ENCODE measurements at places on chromosomes 4 and X. TPM values are rescaled to one million over a fixed set of nuclear protein-coding genes. Genes with fewer than 3 reads are reported as not detected.

CENPVL1 gene
- not detected for total RNA-seq

SAP30 gene
- 30.5 TPM for total RNA-seq

CNKSR2 gene
- 5.3 TPM for total RNA-seq

CLCN4 gene
- 6.0 TPM for total RNA-seq

CLDN34 gene
- not detected for total RNA-seq

ETDB gene
- not detected for total RNA-seq

APEX2 gene
- total RNA-seq, result 2.7 TPM

SRPK3 gene
- under 0.01 TPM for total RNA-seq

APBB2 gene
- 70.1 TPM for total RNA-seq

STAP1 gene
- not detected for total RNA-seq

TKTL2 gene
- total RNA-seq, result not detected

KCND1 gene
- 0.59 TPM for total RNA-seq

CSAG3 gene
- not detected for total RNA-seq

CLNK gene
- total RNA-seq, result not detected

BGN gene
- total RNA-seq, result 10.5 TPM

MYL5 gene
- total RNA-seq, result 26.9 TPM

HUWE1 gene
- 64.5 TPM for total RNA-seq

PDE6B gene
- total RNA-seq, result not detected

CSAG2 gene
- total RNA-seq, result not detected

PFKFB1 gene
- not detected for total RNA-seq

AMER1 gene
- total RNA-seq, result 1.1 TPM

FAM9C gene
- total RNA-seq, result not detected

KIF4A gene
- total RNA-seq, result 5.2 TPM

IL15 gene
- total RNA-seq, result 6.9 TPM

RPL39 gene
- 2,273 TPM for total RNA-seq

STK32B gene
- 0.30 TPM for total RNA-seq

TNMD gene
- not detected for total RNA-seq

FRMD7 gene
- total RNA-seq, result under 0.01 TPM

PABPC1L2B gene
- not detected for total RNA-seq

MAOB gene
- 0.12 TPM for total RNA-seq

NRK gene
- 0.15 TPM for total RNA-seq

SPIN4 gene
- 1.1 TPM for total RNA-seq

MND1 gene
- total RNA-seq, result 0.35 TPM

MED28 gene
- 6.2 TPM for total RNA-seq

HSFX4 gene
- not detected for total RNA-seq

ZC4H2 gene
- total RNA-seq, result 3.0 TPM

ZFP42 gene
- not detected for total RNA-seq

TAF7L gene
- 0.23 TPM for total RNA-seq

UGT8 gene
- not detected for total RNA-seq

HSD17B13 gene
- total RNA-seq, result 0.12 TPM

PDZD4 gene
- 0.08 TPM for total RNA-seq

DCAF8L1 gene
- not detected for total RNA-seq

GAGE12H gene
- total RNA-seq, result not detected

ARL9 gene
- total RNA-seq, result 0.12 TPM

CXCL9 gene
- total RNA-seq, result not detected

TMPRSS11A gene
- total RNA-seq, result not detected

LPAR4 gene
- not detected for total RNA-seq

GNRHR gene
- not detected for total RNA-seq

SHROOM3 gene
- total RNA-seq, result 25.0 TPM

All from smooth muscle cell of the coronary artery (primary cell).